Posterior vena cava (tissue), 2 donors: ENCODE measurements at places on chromosomes 1 and 21. TPM values are rescaled to one million over a fixed set of nuclear protein-coding genes. Genes with fewer than 3 reads are reported as not detected.

- DNase-seq = no peak
Observed at GRCh38 chr1:2587071-2587859, 688 bp downstream of the PRXL2B start.

GRCh38 chr1:185594786-185595410, 139.3 kb upstream of the HMCN1 start:
- DNase-seq = no peak

- DNase-seq = no peak
Observed at GRCh38 chr1:229364207-229365065, 21.6 kb upstream of the CCSAP start.

GRCh38 chr1:224503161-224504118, 68.8 kb upstream of the WDR26 start:
- DNase-seq = peak; percentile 95

- DNase-seq = no peak
Observed at GRCh38 chr1:15418806-15419515, 9.3 kb downstream of the EFHD2 start.

DNA sequence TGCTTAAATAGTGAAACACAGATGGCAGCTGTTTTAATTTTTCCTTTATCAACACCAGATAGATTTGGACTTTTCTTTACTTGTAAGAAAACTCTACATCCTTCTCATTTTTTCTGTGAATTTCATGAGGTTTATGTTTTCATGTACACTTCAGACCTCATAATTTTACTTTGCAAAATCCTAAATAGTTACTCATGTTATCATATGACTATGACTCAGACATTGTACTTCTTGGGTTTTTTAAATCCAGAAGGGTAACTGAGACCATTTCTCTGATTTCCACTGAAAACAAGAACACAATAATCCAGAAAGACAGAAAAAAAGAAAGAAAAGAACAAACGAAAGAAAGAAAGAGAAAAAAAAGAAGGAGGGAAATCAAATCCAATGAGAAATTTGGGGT, 1021.6 kb downstream of the NCAM2 start:
- no peak for DNase-seq

DNA sequence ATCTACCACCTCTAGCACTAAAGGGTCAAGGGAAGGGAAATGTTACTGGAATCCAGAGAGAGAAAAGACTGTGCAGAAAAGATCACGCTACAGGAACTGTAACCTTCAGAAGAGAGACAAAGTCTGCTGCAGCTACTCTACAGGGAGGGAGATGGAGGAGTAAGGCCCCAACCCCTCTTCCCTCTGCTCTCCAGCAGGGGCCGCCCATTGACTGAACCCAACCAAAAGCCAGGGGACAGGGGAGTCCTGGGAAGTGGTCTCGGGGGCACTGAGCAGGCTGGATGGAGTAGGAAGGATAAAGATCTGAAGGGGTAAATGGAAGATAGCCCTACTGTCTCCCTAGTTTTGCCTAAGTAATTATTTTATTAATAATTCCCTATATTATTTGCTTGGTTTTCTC, 72.8 kb upstream of the NR5A2 start:
- no peak for DNase-seq

DNA sequence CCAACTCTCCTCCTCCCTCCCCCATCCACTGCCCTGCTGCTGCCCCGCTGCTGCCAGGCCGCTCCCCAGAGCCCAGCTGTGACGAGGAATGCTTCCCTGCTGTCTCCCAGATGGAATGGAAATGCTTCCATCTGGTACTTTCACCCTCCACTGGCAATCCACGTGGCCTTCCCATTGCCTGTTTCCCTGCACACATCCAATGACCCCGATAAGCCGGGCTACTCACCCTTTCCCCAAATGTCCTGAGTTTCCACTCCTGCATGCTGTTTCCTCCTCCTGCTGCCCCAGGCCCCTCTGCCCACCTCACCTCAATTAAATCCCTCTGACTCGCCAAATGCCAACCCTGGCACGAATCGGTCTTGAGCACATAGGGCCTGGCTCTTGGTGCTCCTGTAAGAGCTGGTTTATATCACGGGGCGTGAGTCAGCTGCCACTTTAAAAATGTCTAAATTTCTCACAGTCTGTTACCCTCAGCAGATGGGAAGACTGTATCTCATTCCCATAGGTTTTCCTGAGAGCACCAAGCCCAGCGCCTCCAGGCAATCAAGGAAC, 36.4 kb downstream of the MRAP start:
- no peak for DNase-seq

DNA sequence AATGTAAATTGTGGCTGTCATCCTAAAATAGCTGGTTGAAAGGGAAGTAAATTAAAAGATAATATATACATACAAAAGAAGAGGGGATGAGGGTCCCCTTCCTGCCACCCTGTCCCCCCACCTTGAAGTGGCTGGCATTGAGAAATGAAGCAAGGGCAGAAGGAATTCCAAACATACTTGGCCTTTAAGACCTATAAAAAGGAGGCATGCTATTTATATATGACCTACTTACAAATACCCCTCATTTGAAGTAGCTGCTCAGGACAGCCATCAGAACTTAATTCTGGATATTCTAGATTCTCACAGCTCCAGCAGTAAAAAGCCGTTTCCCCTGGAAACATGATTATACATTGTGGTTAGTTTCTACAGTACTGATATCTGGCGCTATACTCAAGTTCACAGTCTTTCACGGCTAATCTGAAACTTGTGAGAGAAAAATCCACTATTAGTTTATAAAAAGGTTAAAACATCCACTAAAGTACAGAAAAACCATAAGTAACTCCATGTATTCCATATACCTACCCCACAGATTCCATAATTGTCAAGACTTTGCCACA, 9.6 kb upstream of the MAP10 start:
- DNase-seq = no peak

- no peak for DNase-seq
Observed at GRCh38 chr1:22503721-22504410, 52.2 kb downstream of the ZBTB40 start.

Gene S100A7A
- not detected for total RNA-seq

Gene PGM1
- total RNA-seq = 36.0 TPM

Gene BLACAT1
- total RNA-seq = not detected

Gene SMCP
- total RNA-seq = not detected

Gene HENMT1
- total RNA-seq = 5.7 TPM
